Activated CD8-positive, alpha-beta memory T cell treated with anti-CD3 and anti-CD28 coated beads for 1 hour (primary cell): ENCODE measurements at places on chromosomes 5 and 9.

DNA sequence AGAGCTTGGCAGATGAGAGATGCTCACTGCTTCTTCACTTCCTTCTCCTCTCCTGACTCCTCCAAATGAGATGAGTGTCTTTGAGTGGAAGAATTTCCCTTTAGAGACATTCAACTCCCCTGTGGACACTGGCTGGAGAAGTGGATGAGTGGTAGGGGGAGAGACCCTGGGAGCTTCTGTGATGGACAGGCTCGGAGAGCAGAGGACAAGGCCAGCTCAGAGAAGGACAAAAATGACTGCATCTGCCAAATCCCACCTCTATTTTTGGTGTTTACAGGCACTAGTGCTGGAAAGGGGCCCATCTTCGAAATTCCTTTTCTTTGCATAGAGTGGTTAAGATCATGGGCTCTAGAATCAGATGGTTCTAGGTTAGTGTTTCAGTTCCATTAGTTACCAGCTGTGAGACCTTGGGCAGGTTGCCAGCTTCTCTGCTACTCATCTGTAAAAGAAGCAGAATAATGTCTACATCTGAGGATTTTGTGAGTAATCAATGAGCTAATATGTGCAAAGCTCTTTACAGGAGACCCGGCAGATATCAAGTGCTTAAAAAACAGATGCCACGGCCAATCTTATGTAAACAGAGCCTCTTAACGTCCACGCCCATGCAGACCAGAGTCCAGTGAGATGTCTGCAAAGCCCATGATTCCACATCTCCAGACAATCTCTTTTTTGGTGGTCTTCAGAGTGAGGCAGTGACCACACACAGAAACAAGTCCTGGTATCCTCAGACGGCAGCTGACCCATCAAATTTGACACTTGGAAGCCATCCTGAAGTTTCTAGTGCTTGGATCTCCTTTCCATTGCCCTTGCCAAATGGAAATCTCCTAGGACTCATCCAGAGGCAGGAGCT lies 13.6 kb upstream of the COL27A1 start:
- DNase-seq = no peak

- DNase-seq = no peak
Observed at GRCh38 chr5:32413466-32414263, 30.9 kb downstream of the ZFR start.

DNA sequence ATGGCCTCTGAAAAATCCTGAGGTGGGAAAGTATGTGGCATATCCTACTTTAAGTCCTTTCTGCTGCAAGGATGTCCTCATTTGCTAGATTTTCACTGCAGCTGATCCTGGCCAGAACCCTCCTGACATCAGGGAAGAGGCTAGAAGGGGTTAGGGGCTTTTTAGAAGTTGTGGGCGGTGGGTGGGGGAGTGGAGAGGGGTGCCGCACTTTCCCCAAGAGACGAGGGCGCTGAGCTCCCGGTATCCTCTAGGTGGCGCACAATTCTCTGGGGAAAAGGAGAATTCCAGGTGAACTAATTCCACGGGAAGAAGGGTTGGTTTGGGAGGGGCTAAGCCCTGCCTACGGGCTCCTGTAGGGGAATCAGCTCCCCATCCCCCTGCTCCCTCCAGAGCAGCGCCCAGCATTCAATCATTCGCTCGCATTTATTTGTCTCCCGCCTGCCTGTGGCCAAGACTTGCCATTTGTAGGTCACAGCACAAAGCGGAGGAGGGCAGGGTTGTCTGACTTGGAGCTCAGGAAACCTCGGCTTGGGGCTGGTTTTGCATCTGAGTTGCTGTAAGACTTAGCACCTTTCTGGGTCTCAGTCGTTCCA lies 42.9 kb upstream of the HAND1 start:
- DNase-seq = no peak

- no peak for DNase-seq
Observed at GRCh38 chr5:64158827-64159226, 6.8 kb upstream of the RNF180 start.

- no peak for DNase-seq
Observed at GRCh38 chr9:69120380-69121154, 53.5 kb upstream of the TJP2 start.

DNA sequence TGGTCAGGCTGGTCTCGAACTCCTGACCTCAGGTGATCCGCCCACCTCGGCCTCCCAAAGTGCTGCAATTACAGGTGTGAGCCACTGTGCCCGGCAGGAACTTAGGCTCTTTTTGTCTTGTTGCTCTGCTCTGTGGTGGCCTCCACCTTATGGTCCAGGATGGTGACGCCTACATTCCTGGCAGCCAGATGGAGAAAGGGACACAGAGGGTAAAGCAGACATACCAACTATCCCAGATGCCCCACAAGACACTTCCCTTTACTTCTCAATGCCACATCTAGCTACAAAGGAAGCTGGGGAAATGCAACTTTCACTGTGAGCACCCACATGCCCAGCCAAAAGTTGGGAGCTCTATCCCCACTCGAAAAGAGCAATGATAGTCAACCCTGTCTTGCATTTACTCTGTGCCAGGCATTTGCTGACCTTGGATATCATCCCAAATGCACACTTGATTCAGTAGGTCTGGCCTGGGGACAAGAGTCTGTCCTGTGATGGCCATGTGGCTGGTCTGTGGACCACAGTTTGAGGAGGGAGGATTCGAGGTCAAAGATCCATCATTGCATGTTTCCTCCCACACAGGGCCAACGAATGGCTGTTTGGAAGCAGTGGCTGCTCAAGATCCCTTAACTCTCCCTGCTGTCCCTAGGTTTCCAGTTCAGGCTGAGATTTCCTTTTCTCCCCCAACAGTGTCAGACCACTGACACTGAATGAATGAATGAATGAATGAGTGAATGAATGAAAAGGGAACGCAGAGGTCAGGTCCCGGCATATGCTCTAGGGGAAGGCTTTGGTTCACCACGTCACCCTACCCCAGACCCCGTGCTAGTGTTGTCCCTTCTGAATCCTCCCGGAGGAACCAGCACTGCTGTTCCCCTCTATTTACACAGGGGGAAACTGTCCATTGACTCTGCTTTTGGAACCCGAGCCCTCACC lies 1.4 kb upstream of the ERGIC1 start:
- no peak for DNase-seq

- no peak for DNase-seq
Observed at GRCh38 chr5:174573221-174573994, 151.0 kb upstream of the MSX2 start.

GRCh38 chr5:149714877-149715502 lies 15.1 kb upstream of the PPARGC1B start:
- no peak for DNase-seq

DNA sequence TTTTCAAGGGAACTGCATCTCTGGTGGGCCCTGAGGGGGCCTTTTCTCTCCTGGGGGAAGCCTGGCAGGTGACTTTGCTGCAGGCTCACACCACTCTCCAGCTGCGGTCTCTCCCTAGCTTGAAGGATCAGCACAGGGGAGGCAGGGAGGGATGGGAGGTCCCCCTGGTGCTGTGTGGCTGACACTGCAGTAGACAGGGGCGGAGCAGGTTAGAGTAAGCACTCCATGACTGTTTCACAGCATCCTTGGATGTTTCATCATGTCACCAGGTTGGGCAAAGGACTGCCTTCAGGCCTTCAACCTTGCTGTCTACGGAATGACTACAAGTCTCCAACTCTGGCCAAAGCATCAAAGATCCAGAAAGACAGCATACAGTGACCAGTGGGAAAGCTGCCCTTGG lies 470.7 kb downstream of the CDK5RAP2 start:
- no peak for DNase-seq

- no peak for DNase-seq
Observed at GRCh38 chr5:112346411-112347044, 72.5 kb downstream of the EPB41L4A start.
